ELR (cell line): ENCODE measurements at places on chromosomes 7 and 10.
A peak's percentile ranks its signal among the peaks of the same experiment; 100 is the strongest.

GRCh38 chr7:36750451-36750850 is 26.2 kb upstream of the AOAH start:
- no peak for DNase-seq

DNA sequence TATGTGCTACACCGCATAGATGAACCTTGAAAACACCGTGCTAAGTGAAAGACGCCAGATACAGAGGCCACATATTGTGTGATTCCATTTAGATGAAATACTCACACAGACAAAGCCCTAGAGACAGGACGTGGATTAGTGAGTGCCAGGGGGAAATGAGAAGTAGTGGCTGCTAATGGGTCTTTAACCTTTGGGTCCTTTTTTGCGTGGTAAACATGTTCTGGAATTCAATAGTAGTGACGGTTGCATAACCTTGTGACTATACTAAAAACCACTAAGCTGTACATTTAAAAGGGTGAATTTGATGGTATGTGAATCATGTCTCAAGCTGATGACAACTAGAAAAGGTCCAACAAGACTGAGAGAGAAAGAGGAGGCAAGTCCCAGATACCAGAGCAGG is 15.6 kb downstream of the SMKR1 start:
- no peak for DNase-seq

- DNase-seq, result no peak
These were observed 544.2 kb upstream of the PHF14 start for GRCh38 chr7:10429511-10429910.

GRCh38 chr7:134290286-134290685 is 26.4 kb downstream of the SLC35B4 start:
- DNase-seq, result peak; percentile 36

DNA sequence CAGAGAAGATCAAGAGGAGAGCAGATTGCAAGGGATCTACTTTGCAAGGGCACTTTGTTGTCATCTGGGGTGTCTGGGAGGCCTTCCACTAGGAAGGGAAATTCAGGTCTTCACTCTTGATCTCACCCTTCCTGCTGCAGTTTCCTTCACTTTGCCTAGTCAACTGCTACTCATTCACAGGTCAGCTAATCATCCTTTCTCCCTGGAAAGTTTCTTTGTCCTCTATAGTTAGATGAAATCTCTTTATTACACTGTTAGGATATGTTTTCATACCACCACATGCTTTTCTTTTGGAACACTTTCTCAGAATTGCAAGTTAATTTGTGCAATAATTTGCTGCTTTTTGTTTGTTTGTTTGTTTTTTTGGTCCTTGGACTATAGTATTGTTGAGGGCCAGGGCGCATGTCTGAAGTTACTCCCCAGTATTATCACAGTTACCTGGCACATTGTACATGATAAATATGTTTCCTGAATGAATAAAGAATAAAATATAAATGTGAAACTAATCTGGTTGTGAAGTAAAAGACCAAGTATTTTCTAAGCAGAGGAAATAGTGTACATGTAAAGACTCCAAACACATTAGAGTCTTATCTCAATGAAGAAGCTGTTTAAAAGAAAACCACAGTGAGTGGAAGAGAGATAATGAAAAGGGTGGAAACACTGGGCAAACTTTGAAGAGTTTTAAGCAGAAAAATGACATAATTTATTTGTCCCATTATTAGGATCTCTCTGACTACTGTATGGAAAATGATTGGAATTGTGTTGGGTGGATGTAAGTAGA is 139.9 kb upstream of the DGKB start:
- peak; percentile 20 for DNase-seq

DNA sequence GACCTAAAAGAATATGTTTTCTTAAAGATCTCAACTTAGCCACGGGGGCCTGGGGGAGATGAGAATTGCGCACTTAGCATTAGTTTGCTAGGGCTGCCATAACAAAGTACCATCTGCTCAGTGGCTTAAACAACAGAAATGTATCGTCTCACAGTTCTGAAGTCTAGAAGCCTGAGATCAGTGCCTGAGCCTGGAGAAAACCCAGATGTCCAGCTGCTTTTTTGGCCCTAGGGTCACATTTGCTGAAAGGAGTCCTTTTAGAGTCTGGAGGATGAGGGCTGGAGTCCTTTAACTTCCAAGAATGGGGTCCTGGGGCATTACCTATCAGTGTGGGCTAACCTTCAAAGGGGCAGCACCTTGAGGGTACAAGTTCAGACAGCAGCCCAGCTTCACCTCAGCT is 48.2 kb downstream of the SMURF1 start:
- DNase-seq, result no peak

GRCh38 chr7:129825209-129825970 is 127.4 kb downstream of the UBE2H start:
- DNase-seq, result peak; percentile 76
